ENCODE measurements at places on chromosomes 1 and 21. TPM values are rescaled to one million over a fixed set of nuclear protein-coding genes. Genes with fewer than 3 reads are reported as not detected.
A peak's percentile ranks its signal among the peaks of the same experiment; 100 is the strongest.

GRCh38 chr1:1442069-1442770 is 6.7 kb downstream of the VWA1 start:
- no peak overlapping the region for H3K27ac ChIP-seq
- DNase-seq, result no peak
- H3K36me3 ChIP-seq, result no peaks in the 10 kb centered on the region
- no peak overlapping the region for H3K4me3 ChIP-seq
- no peaks in the 10 kb centered on the region for H3K27me3 ChIP-seq
- H3K4me1 ChIP-seq, result peaks cover 5% of the 10 kb centered on the region

- no peak for DNase-seq
- no peak within 1 kb of the TSS for H3K27ac ChIP-seq
- H3K4me1 ChIP-seq, result no peaks in the 10 kb centered on the region
- no peak within 1 kb of the TSS for H3K4me3 ChIP-seq
Measured at GRCh38 chr1:161238039-161238473, at the start of gene NR1I3. TSS of gene NR1I3 (minus strand) at chr1:161238203. CDS start at chr1:161236565, 1,638 bp downstream.

GRCh38 chr1:95035536-95035935 is 37.2 kb downstream of the ALG14 start:
- no peak overlapping the region for H3K27ac ChIP-seq
- no peak for DNase-seq
- H3K4me1 ChIP-seq, result peaks cover 5% of the 10 kb centered on the region
- H3K36me3 ChIP-seq, result peaks cover 4% of the 10 kb centered on the region

DNA sequence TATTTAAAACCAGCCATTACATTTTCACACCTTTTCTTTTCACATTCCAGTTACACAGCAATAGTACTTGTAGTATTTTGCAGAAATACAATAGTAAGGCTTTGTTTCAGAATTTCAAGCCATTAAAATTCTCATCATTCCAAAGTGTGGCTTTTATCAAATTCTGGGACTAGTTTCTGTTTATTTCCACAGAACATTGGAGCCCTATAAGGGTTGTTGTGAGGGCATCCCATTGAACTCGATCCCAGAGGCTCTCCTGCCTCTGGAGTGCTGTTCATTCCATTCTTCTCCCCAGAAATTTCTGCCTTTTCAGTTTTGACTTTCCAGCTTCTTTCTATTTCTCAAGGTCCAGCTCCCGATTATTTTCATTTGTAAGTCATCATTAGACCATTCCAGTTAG is 645.5 kb downstream of the ADGRL2 start:
- no peak for DNase-seq
- no peaks in the 10 kb centered on the region for H3K36me3 ChIP-seq
- no peaks in the 10 kb centered on the region for H3K4me1 ChIP-seq
- H3K27me3 ChIP-seq, result no peaks in the 10 kb centered on the region

DNA sequence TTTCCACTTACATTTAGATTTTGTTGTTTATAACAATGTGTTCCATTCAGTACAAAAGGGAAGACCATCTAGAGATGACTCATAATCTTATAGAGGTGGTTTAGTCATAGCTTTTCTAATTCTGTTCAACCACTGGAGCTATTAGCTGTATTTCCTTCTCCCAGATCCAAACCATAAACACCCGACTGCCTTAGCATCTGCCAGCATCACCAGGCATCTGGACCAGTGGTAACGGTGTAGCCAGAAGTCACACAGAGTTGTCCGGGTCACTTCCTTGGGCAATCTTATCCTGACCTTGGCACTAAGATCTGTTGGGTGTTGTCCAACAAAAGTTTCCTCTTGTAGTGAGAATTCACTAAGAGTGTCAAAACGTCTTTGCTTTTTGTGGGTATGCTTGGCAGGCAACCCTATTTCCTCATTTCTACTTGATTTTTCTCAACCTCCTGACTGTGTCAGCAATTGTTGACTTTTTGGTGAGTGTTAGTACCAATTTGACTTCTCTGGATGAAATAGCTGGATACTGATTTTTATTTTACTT is 372.1 kb upstream of the B3GALT2 start:
- DNase-seq, result no peak
- no peak overlapping the region for H3K27ac ChIP-seq
- H3K36me3 ChIP-seq, result no peaks in the 10 kb centered on the region
- no peaks in the 10 kb centered on the region for H3K4me1 ChIP-seq
- H3K4me3 ChIP-seq, result no peak overlapping the region

E2F2 gene
- total RNA-seq, result 9.4 TPM

DNA sequence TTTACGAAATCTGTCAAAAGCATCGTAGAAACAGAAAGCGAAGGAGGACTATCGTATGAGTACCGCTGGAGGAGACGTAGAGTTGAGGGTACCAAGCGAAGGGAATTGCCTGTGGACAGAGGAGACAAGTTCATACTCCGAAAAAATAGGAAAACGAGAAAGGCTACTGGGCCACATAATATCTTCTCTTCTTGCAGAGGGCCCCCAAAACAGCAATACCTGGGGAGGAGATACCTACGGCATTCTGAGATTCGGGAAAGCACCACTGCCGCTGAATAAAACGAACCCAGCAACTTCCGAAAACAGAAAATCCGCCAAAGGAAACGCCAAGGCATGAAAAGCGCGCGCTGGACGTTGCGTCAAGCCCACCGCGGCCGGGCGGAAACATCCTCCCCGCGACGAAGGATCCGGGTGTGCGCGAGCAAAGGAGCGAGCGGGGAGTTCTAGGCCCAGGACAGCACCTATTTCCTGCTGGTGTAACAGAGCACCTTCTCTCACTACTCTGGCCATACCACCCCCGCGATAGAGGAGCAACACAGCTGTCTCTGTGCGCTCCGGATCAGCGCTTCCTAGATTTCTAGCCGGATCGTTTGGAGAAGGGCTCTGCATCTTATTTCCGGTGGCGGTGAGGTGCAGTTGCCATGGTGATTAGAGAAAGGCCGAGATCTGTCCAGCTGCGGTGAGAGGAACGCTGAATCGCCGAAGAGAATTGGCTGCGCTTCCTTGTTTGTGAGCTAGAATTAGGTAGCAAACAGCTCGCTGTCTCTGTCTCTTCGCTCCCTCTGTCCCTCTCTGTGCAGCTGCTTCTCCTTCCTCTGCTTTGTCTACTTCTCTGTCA is at the start of the genes EFCAB7 and ITGB3BP:
Gene EFCAB7 (plus strand): TSS at position 635 of the 838 bp plus-strand sequence. CDS start 2,048 bp downstream, outside the sequence.
Gene ITGB3BP (minus strand): TSS at position 335 of the 838 bp plus-strand sequence. CDS start 92 bp downstream, at position 243.
- no peaks in the 10 kb centered on the region for H3K36me3 ChIP-seq
- peak; percentile 90 for DNase-seq
- peak within 1 kb of the TSS; percentile 96 for H3K4me3 ChIP-seq

DNA sequence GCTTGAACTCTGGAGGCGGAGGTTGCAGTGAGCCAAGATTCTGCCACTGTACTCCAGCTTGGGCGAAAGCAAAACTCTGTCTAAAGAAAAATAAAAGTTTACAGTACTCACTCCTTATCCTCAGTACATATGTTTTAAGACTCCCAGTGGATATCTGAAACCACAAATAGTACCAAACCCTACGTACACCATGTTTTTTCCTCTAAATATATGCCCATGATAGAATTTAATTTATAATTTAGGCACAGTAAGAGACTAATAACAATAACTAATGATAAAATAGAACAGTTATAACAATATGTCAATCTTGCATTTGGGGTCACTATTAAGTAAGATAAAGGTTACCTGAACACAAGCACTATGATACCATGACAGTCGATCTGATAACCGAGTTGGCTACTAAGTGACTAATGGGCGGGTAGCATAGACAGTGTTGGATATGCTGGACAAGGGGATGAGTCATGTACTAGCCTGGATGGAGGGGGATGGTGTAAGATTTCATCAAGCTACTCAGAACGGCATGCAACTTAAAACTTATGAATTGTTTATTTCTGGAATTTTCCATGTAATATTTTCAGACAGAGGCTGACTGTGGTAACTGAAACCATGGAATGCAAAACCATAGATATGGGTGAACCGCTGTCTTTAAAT is 43.7 kb downstream of the ST7L start:
- H3K27ac ChIP-seq, result no peak overlapping the region
- no peaks in the 10 kb centered on the region for H3K27me3 ChIP-seq
- no peaks in the 10 kb centered on the region for H3K4me1 ChIP-seq
- H3K36me3 ChIP-seq, result peaks cover 34% of the 10 kb centered on the region
- DNase-seq, result no peak
- H3K4me3 ChIP-seq, result no peak overlapping the region

GRCh38 chr1:53367503-53368313 is 39.8 kb upstream of the LRP8 start:
- DNase-seq, result peak; percentile 62
- H3K36me3 ChIP-seq, result no peaks in the 10 kb centered on the region
- H3K4me1 ChIP-seq, result peaks cover 4% of the 10 kb centered on the region
- peaks cover 4% of the 10 kb centered on the region for H3K27me3 ChIP-seq
- H3K27ac ChIP-seq, result no peak overlapping the region

GRCh38 chr1:55428944-55429931 is 214.1 kb upstream of the USP24 start:
- H3K4me3 ChIP-seq, result peak overlapping the region; percentile 59
- no peaks in the 10 kb centered on the region for H3K36me3 ChIP-seq
- peaks cover 29% of the 10 kb centered on the region for H3K4me1 ChIP-seq
- peak overlapping the region; percentile 93 for H3K27ac ChIP-seq
- no peaks in the 10 kb centered on the region for H3K27me3 ChIP-seq
- no peak for DNase-seq

DNA sequence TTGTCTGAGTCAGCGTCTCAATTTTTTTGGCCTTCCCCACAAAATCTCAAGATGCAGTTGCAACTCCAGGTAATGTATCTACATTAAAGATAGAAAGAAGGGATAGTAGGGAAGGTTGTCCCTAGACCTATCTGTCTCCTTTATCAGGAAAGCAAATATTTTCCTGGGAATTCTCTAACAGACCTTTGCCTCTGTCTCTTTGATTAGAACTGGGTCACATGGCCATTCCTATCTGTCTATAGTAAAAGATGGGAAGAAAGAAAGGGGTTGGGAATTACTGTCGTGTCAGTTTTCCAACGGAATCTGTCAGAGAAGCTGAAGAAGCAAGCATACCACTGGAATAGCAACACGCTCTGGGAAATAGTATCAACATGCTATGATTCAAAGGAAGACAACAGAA is 48.7 kb downstream of the ZNF326 start:
- H3K4me1 ChIP-seq, result peaks cover 8% of the 10 kb centered on the region
- H3K4me3 ChIP-seq, result no peak overlapping the region
- no peaks in the 10 kb centered on the region for H3K36me3 ChIP-seq
- no peak overlapping the region for H3K27ac ChIP-seq
- DNase-seq, result no peak
- peaks cover 8% of the 10 kb centered on the region for H3K27me3 ChIP-seq

GBP1 gene
- total RNA-seq, result 52.4 TPM

NTMT2 gene
- not detected for total RNA-seq

GRCh38 chr1:220943319-220943996 is 64.2 kb downstream of the HLX start:
- H3K36me3 ChIP-seq, result no peaks in the 10 kb centered on the region
- peaks cover 27% of the 10 kb centered on the region for H3K27me3 ChIP-seq
- DNase-seq, result no peak
- H3K4me3 ChIP-seq, result no peak overlapping the region
- no peak overlapping the region for H3K27ac ChIP-seq
- no peaks in the 10 kb centered on the region for H3K4me1 ChIP-seq

NBPF4 gene
- not detected for total RNA-seq

C1orf116 gene
- 108 TPM for total RNA-seq

ATP1A2 gene
- total RNA-seq, result 0.26 TPM

MIXL1 gene
- total RNA-seq, result 0.14 TPM

DNA sequence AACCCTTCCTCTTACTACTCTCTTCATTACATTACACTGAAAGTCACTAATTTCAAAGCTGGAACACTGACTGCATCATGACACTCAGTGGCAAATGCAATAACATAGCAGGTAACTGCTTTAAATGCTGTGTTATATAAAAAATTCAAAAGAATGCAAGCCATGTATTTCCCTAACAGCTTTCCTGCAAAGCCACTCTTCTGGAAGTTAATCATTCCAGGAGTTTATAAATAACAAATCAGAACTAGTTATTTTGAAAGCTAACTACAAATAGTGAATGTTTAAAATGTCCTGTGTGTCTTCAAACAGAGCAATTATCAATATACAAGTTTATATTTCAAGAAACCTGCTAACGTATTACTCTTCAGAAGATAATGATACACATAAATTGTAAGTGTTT is 34.5 kb downstream of the DBT start:
- H3K36me3 ChIP-seq, result peaks cover 14% of the 10 kb centered on the region
- no peak for DNase-seq
- H3K4me3 ChIP-seq, result no peak overlapping the region
- H3K27ac ChIP-seq, result no peak overlapping the region

- no peak overlapping the region for H3K27ac ChIP-seq
- no peak overlapping the region for H3K4me3 ChIP-seq
- no peak for DNase-seq
- H3K27me3 ChIP-seq, result no peaks in the 10 kb centered on the region
- H3K36me3 ChIP-seq, result peaks cover 5% of the 10 kb centered on the region
- H3K4me1 ChIP-seq, result peaks cover 15% of the 10 kb centered on the region
Measured at GRCh38 chr1:76300556-76300955, 226.0 kb downstream of the ST6GALNAC3 start.

MARK1 gene
- 14.3 TPM for total RNA-seq

NASP gene
- total RNA-seq, result 269 TPM

- no peaks in the 10 kb centered on the region for H3K27me3 ChIP-seq
- no peak overlapping the region for H3K4me3 ChIP-seq
- no peak for DNase-seq
- no peak overlapping the region for H3K27ac ChIP-seq
- H3K36me3 ChIP-seq, result peaks cover 4% of the 10 kb centered on the region
Measured at GRCh38 chr1:41020654-41021053, 871 bp downstream of the SLFNL1 start.

GABRD gene
- 2.0 TPM for total RNA-seq

- H3K4me1 ChIP-seq, result peaks cover 22% of the 10 kb centered on the region
- H3K27ac ChIP-seq, result peak overlapping the region; percentile 50
- peaks cover 8% of the 10 kb centered on the region for H3K36me3 ChIP-seq
- H3K4me3 ChIP-seq, result no peak overlapping the region
- H3K27me3 ChIP-seq, result no peaks in the 10 kb centered on the region
Measured at GRCh38 chr21:33301632-33302002, 23.2 kb upstream of the IFNAR1 start.

DNA sequence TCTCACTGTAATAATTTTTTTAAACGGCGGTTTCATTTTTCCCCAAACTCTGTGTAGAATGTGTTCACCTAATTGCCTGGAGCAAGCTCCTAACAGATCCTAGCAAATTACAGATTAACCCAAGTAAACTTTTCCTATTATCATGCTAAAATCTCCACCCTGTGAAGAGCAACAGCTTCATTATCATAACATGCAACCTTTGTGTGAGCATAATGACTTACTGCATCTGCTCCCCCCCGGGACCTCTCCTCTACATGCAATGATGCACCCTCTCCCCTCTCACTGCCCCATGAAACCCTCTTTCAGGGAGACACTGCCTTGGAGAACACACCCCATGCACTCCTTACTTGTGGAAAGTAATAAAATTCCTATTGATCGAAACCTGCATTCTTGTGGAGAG is 717.0 kb upstream of the TMPRSS15 start:
- no peak for DNase-seq
- no peaks in the 10 kb centered on the region for H3K4me1 ChIP-seq
- H3K27ac ChIP-seq, result no peak overlapping the region
- H3K27me3 ChIP-seq, result no peaks in the 10 kb centered on the region
- no peak overlapping the region for H3K4me3 ChIP-seq

AQP10 gene
- total RNA-seq, result 0.27 TPM

KLF18 gene
- total RNA-seq, result not detected

Measured in type B pancreatic cell (in vitro differentiated cells).